Transverse colon (tissue), 4 donors: ENCODE measurements at places on chromosomes 2 and 18.
A peak's percentile ranks its signal among the peaks of the same experiment; 100 is the strongest.

GRCh38 chr2:48626047-48626446, 8.4 kb downstream of the GTF2A1L start:
- no peak for DNase-seq

DNA sequence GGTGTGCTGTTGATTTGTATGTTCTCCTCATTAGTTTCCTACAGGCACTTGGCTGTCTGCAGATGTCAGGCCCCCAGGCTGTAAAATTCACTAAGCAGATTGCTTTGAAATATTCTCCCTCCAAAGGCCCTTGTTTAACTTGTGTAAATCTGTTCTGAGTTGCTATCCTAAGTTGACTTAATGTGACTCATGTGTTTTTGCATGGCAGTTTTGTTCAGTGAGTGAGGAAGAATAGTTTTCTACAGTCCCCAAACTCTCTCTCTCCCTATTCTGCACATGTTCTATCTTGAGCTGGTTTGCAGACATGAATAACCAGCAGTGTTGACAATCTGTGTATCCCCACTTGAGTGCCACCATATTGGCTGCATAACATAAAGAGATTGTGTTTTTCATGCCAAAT, 1005.4 kb upstream of the DDX18 start:
- DNase-seq: no peak

- DNase-seq: peak; percentile 43
Observed at GRCh38 chr2:19361325-19361990, 3.0 kb upstream of the OSR1 start.

- DNase-seq: no peak
Observed at GRCh38 chr2:190837952-190838361, 42.7 kb upstream of the GLS start.

DNA sequence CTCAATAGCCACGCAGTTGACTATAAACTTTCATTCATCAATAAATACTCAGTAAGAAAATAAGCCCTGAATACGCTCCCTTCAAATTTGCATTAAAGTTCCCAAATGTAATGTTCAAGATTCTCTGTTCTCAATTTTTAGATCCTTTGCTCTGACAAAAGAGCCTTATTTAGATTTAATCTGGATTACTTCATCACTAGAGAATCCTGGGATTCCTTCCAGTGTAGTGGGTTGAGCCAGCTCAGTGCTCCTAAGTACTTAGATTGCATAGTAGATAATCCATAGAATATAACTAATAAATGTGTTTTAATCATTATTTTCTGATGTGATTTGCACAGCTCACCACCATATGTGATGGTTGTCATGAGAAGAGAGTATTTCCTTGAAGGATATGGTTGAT, 1286.2 kb downstream of the SUCLG1 start:
- DNase-seq: no peak

DNA sequence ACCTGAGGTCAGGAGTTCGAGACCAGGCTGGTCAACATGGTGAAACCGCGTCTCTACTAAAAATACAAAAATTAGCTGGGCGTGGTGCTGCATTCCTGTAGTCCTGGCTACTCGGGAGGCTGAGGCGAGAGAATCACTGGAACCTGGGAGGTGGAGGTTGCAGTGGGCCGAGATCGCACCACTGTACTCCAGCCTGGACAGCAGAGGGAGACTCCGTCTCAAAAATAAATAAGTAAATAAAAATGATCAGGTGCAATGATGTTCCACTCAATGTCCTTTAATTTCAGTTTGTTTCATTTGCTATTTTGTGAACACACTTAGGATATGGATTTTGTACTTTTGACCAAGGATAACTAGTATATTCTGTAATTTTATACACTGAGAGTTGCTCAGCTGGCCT, 9.3 kb downstream of the HADHA start:
- no peak for DNase-seq

GRCh38 chr2:237446338-237446665, 32.3 kb upstream of the COL6A3 start:
- no peak for DNase-seq

- DNase-seq: no peak
Observed at GRCh38 chr2:42888321-42889245, 96.2 kb upstream of the HAAO start.

DNA sequence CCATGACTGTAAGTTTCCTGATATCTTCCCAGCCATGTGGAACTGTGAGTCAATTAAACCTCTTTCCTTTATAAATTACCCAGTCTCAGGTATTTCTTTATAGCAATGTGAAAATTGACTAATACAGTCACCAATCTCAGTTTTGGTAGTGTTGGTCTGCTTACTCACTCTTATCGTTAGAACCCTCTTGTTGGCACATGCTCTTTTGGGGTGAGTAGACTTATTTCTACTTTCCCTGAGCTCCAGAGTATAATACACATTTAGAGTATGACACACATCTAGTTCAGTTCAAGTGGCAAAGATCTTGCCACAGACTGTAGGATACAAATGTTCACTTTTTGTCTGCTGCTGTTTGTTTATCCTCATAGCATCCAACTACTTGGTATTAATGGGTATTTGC, 347.5 kb upstream of the CELF4 start:
- no peak for DNase-seq

GRCh38 chr2:155266109-155266508, 567.6 kb downstream of the KCNJ3 start:
- no peak for DNase-seq

- DNase-seq: no peak
Observed at GRCh38 chr18:8241731-8242130, 367.5 kb upstream of the RAB12 start.

DNA sequence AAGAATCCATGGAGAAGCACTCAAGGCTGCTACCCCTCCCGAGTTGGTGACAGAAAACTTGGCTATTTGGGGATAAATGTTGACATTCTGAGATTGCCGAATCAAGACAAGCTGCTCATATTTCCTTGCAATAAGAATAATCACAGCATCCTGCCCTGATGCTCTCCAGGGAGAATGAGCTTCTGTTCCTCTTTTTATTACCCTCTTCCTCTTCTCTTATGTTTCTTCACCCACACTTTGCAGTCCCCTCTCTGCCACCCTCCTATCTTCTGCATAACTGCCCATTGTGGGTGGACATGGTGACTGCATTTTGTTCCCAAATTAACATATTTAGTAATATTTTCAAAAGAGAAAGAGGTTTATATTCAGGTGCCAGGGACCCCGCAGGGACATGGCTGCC, 11.9 kb upstream of the MSGN1 start:
- no peak for DNase-seq

- no peak for DNase-seq
Observed at GRCh38 chr18:40849886-40850285, 1105.1 kb upstream of the PIK3C3 start.

DNA sequence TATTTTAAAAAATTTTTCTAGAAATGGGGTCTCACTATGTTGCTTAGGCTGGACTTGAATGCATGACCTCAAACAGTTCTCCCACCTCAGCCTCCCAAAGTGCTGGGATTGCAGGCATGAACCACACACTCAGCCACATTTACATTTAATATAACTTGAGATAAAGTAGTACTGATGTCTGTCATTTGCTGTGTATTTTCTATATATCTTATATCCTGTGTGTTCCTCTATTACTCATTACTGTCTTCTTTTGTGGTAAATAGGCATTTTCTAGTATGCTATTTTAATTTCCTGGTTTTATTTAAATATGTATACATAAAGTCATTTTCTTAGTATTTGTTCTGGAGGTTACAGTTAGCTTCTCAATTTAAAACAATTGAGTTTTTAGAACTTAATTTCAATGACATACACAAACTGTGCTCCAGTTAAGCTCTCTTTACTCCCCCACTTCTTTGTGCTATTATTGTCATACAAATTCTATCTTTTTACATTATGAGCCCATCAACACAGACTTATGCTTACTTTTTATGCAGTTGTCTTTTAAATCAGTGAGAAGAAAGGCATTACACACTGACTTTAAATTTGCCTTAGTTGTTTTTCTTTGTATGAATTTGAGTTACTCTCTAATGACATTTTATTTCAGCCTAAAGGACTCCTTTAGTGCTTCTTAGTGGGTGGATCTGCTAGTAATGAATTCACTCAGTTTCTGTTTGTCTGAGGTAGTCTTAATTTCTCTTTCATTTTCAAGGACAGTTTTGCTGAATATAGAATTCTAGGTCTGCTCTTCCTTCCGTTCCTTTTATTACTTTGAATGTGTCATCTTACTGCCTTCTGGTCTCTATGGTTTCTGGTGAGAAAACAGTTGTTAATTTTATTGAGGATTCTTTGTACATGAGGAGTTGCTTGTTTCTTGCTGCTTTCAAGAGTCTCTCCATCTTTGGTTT, 6.2 kb upstream of the INPP4A start:
- no peak for DNase-seq

GRCh38 chr2:212975333-212975732, 176.1 kb downstream of the IKZF2 start:
- no peak for DNase-seq
